ENCODE measurements at places on chromosomes 6 and 20. TPM values are rescaled to one million over a fixed set of nuclear protein-coding genes. Genes with fewer than 3 reads are reported as not detected.

QKI gene
- total RNA-seq: 95.3 TPM

ID4 gene
- total RNA-seq: 333 TPM

PCED1A gene
- 60.5 TPM for total RNA-seq

MTHFD1L gene
- 14.6 TPM for total RNA-seq

SEMG1 gene
- total RNA-seq: not detected

MOXD1 gene
- total RNA-seq: 1.6 TPM

SEC63 gene
- total RNA-seq: 47.1 TPM

MLN gene
- total RNA-seq: not detected

CALHM6 gene
- total RNA-seq: 2.1 TPM

TRIM31 gene
- not detected for total RNA-seq

CLVS2 gene
- not detected for total RNA-seq

Measured in thyroid gland (tissue), 4 donors.